ENCODE measurements at places on chromosomes 1 and 21.
A peak's percentile ranks its signal among the peaks of the same experiment; 100 is the strongest.

DNA sequence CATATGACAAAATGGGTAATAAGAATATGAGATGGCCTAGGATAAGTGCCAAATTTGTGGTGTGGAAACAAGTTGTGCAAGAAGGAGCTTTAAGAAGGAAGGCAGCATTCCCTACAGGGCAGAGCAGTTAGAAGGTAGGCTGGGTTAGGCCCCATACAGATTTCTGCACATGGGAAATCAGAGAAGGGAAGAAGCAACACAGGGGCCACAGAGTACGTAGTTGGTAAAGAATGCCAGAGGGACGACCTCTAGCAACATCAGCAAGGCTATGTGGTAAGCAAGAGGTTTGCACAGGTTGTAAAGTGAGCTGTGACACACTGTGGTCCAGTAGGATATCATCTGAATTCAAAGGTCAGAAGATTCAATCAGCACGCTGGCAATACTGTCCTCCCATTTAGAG lies 765.6 kb upstream of the B3GALT2 start:
- no peak for DNase-seq

- no peak for DNase-seq
Measured at GRCh38 chr1:155169541-155169940, 3.6 kb downstream of the KRTCAP2 start.

- no peak for DNase-seq
Measured at GRCh38 chr1:86503406-86504136, 34.8 kb downstream of the CLCA1 start.

DNA sequence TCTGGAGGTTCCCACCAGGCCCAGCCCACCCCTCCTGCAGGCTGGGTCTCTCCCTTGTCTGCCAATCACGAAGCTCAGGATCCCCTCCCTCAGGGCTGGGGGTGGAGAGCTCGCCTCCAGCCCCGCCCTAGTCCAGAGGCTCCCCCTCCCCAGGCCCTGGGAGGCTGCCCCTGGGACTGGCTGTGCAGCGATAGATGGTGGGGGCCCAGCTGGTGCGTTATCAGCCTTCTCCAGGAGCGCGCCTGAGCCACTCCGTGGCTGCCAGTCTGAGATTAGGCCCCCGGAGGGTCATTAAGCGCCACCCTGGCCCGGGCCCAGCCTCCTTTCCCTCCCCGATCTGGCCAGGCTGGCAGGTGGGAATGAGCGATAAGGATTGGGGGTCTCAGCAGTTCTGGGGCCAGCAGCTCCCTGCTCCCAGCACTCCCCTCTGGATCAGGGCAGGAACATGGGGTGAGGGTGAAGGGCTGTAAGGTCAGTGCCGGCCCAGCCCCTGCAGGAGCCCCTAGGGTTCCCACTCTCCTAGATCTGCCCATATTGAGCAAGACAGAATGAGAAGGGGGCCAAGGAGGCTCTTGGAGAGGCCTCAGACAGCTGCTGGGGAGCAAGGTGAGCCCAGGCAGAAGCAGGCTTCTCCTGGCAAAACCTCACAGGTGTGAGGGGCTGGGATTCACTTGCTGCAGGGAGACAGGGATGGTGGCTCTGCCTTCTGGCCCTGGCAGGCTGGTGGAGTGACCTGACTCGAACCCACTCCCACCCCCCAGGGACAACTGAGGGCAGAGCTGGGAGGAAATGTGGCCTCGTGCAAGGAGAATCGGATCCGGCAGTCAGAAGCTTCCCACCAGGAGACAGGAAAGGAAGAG lies 8.5 kb downstream of the PDZK1IP1 start:
- no peak for DNase-seq

- DNase-seq = no peak
Measured at GRCh38 chr1:98126740-98127139, 205.9 kb upstream of the DPYD start.

GRCh38 chr21:44024887-44025353 lies 12.8 kb downstream of the TRAPPC10 start:
- DNase-seq = peak; percentile 34

GRCh38 chr1:6989212-6990159 lies 204.2 kb downstream of the CAMTA1 start:
- DNase-seq = no peak

- DNase-seq = peak; percentile 86
Measured at GRCh38 chr1:177256153-177257075, 85.7 kb downstream of the BRINP2 start.

DNA sequence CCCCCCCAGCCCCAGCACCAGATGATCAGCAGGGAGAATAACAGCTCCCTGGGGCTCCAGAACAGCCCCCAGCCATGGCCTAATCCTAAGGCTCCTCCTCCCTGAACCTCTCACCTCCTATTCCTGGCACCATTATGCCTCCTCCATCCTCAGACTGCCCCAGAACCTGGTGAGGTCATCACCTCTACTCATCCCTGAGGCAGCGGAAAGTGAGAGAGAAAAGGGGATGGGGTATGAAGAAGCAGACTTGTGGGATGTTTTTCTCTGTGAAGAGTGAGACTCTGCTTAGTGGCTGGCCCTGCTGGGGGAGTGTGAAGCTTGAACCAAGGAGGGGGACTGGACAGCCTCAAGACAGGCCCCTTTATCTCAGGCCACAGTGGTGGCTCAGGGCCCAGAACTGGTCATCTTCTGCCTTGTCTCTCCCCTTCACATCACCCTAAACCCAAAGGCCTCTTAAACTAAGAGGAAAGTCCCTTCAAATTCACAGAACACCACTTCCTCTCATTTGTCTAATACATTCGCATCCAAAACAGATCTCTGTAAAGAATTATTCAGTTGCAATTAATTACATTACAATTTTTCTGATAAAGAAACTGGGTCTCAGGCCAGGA lies 2.2 kb upstream of the PPM1J start:
- DNase-seq = no peak

- DNase-seq = no peak
Measured at GRCh38 chr1:36913484-36914060, 120.7 kb downstream of the GRIK3 start.

GRCh38 chr1:10555635-10556429 lies 81.1 kb downstream of the PEX14 start:
- DNase-seq = no peak

- DNase-seq = no peak
Measured at GRCh38 chr21:35366394-35367080, 317.4 kb upstream of the RUNX1 start.

DNA sequence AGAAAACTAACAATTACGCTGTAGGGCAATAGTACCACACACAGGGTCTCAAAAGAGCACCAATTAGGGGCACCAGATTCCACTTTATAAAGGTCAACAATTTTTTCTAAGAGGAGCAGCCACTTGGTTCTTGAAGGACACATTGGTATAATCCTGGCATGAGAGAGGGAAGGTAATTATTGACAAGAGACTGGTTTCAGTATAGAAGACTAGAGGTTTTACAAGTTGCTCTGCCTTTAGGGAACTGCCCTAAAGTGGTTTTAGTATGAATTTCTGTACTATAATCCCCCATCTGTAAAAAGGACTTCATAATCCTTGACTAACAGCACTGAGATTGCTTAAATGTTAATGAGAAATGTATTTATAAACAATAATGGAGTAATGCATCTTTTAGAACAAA lies 648.5 kb upstream of the PTBP2 start:
- DNase-seq = no peak

- DNase-seq = no peak
Measured at GRCh38 chr1:22163137-22163536, 20.2 kb upstream of the WNT4 start.

DNA sequence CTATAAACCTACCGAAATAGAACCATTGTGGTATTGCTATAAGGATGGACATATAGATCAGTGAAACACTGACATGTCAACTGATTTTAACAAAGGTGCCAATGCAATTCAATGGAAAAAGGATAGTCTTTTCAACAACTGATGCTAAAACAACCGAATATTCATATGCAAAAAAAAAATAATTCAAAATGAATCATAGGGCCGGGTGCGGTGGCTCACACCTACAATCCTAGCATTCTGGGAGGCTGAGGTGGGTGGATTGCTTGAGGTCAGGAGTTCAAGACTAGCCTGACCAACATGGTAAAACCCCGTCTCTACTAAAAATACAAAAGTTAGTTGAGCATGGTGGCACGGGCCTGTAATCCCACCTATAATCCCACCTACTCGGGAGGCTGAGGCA lies 23.9 kb downstream of the HSF2BP start:
- DNase-seq = no peak

DNA sequence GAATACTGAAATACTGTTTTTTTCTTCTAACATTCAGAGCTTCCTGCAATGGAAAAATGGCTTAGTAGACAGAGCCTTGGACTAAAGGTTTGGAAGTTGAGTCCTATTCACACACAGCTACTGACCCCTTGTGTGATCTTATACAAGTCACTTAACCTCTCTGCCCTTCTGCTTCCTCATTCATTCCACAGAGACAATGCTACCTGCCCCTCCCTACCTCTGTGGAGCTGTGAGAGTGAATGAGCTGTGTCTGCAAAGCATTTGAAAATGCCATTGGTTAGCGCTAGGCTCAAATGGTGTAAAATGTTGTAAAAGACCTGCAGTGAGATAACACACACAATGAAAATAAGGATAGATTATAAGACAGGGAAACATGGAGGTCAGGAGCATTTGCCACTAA lies 214.4 kb downstream of the BARHL2 start:
- no peak for DNase-seq

GRCh38 chr1:198359024-198359653 lies 181.3 kb downstream of the ATP6V1G3 start:
- no peak for DNase-seq

GRCh38 chr1:219185486-219186117 lies 11.9 kb downstream of the LYPLAL1 start:
- DNase-seq = no peak

- no peak for DNase-seq
Measured at GRCh38 chr1:165253818-165254254, 102.7 kb downstream of the LMX1A start.

GRCh38 chr1:97252076-97252475 lies 530.5 kb downstream of the PTBP2 start:
- DNase-seq = no peak

- no peak for DNase-seq
Measured at GRCh38 chr21:43993420-43993934, 18.6 kb upstream of the TRAPPC10 start.

- DNase-seq = no peak
Measured at GRCh38 chr1:29601021-29601420, 364.7 kb downstream of the PTPRU start.

- no peak for DNase-seq
Measured at GRCh38 chr1:53521924-53522552, 62.8 kb downstream of the DMRTB1 start.

DNA sequence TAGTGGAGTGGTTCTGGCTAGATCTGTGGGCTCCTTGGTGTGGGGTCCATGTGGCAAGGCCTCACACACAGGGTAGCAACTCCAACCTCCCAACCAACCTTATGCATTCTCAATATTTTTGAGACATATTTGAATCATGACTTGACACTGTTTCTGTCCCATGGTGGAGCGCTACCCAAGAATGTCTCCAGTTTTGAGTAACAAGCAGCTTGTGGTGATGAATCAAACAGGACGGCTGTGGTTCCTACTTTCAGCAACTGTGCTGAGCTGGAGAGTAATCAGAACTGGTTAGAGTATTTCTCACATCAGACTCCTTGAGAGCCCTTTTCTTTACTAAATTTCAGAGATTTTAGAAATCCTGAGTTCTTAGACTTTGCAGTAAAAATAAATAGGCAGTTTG lies 3.1 kb downstream of the LCE3D start:
- DNase-seq = no peak

GRCh38 chr1:248850536-248851251 lies 8.2 kb downstream of the ZNF692 start:
- no peak for DNase-seq

DNA sequence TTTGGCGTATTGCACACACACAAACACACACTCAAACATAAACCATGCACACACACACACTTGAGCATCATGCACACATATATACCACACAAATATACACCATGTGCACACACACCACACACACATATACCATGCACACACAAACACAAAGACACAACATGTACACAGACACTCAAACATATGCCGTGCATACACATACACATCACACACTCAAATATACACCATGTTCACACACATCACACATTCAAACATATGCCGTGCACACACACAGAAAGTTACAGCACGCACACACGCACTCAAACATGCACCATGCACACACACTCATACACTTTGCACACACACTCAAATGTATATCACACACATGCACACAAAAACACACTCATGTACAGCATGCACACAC lies 361.5 kb downstream of the CAMTA1 start:
- DNase-seq = no peak

DNA sequence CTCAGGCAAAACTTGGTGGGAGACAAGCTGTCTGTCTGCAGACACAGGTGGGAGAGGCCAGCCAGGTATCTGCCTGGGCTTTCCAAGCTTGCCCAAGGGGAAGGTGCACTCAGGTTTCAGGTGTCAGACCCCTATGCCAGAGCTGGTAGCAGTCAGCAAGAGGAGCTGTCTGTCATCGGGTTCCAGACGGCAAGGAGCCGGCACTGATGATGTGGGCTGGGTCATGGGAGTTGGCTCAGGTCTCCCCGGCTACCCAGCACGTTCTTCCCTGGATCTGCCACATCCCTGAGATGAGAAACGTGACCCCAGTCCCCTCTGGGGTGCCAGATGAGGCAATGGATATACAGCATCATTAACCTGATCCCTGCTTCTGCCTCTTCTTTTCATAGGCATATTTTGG lies 23.0 kb downstream of the TMCC2 start:
- no peak for DNase-seq

DNA sequence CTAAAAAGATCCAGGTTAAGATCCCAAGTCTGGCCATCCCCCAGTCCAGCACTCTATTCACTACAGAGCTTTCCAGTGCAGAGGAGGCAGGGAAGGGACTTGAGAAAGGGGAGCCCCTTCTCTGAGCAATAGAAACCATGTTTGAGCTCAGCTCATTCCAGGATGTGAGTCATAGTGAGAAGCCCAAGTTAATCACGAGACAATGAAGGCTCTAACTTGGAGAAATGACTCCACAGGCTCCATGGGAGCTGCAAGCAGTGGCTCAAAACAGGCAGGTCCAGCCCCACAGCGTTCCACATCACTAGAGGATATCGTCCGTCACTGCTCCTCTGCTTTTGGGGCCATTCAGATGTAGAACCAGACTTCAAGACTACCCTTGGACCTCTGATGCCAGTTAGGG lies 59.1 kb downstream of the CAMK2N1 start:
- peak; percentile 67 for DNase-seq

GRCh38 chr1:231724876-231725647 lies 98.5 kb downstream of the DISC1 start:
- no peak for DNase-seq

- DNase-seq = no peak
Measured at GRCh38 chr1:19029191-19030085, 73.0 kb upstream of the IFFO2 start.

- DNase-seq = no peak
Measured at GRCh38 chr1:184771190-184771691, 16.6 kb upstream of the EDEM3 start.

GRCh38 chr1:37068897-37069296 lies 34.6 kb upstream of the GRIK3 start:
- no peak for DNase-seq

GRCh38 chr1:231019711-231020110 lies 20.3 kb downstream of the FAM89A start:
- no peak for DNase-seq

Measured in non-pigmented ciliary epithelial cell (primary cell).